Placental pericyte (primary cell): ENCODE measurements at places on chromosomes 6 and 20. TPM values are rescaled to one million over a fixed set of nuclear protein-coding genes. Genes with fewer than 3 reads are reported as not detected.

The TINAG gene
- total RNA-seq: not detected in 2 replicates

The GPR63 gene
- total RNA-seq: 0.22 and 0.57 TPM in 2 replicates

The TRERF1 gene
- total RNA-seq: 2.4 and 13.6 TPM in 2 replicates

The PKIB gene
- 45.0 and 45.7 TPM in 2 replicates for total RNA-seq

The EPHA7 gene
- total RNA-seq: under 0.01 and 1.9 TPM in 2 replicates

The SAMD10 gene
- total RNA-seq: 1.7 and 2.6 TPM in 2 replicates

The SIRPB1 gene
- total RNA-seq: 1.4 and 2.2 TPM in 2 replicates

The ZNF343 gene
- total RNA-seq: 7.7 and 13.9 TPM in 2 replicates

The MRPS18A gene
- total RNA-seq: 44.2 and 54.3 TPM in 2 replicates

The BCAS1 gene
- total RNA-seq: under 0.01 TPM in 1 of 2 replicates, not detected in the other

The SAMD5 gene
- 1.1 and 1.7 TPM in 2 replicates for total RNA-seq

The MOXD1 gene
- total RNA-seq: 9.9 and 25.2 TPM in 2 replicates

The TCP11 gene
- total RNA-seq: 0.66 and 0.72 TPM in 2 replicates

The ATF6B gene
- total RNA-seq: 28.8 and 39.2 TPM in 2 replicates

The NMBR gene
- not detected in 2 replicates for total RNA-seq

The HCRTR2 gene
- not detected in 2 replicates for total RNA-seq

The PRKN gene
- 0.72 TPM in 1 of 2 replicates, not detected in the other for total RNA-seq

The GTSF1L gene
- not detected in 2 replicates for total RNA-seq

The EIF6 gene
- 149 and 187 TPM in 2 replicates for total RNA-seq

The PARD6B gene
- 3.4 and 9.6 TPM in 2 replicates for total RNA-seq

The BRD2 gene
- 153 and 186 TPM in 2 replicates for total RNA-seq

The BTNL2 gene
- not detected in 2 replicates for total RNA-seq

The MYLK4 gene
- 0.43 and 0.44 TPM in 2 replicates for total RNA-seq

The CD24 gene
- total RNA-seq: 4.9 TPM in 1 of 2 replicates, not detected in the other

The OR5V1 gene
- not detected in 2 replicates for total RNA-seq

The SLC26A8 gene
- total RNA-seq: not detected in 2 replicates

The ZBP1 gene
- total RNA-seq: not detected in 2 replicates

The FOXQ1 gene
- 5.0 and 5.5 TPM in 2 replicates for total RNA-seq

The PPIL4 gene
- 31.2 and 33.7 TPM in 2 replicates for total RNA-seq

The PRICKLE4 gene
- 0.66 and 0.86 TPM in 2 replicates for total RNA-seq

The HAO1 gene
- not detected in 2 replicates for total RNA-seq
